ENCODE measurements at places on chromosomes 7 and 10. TPM values are rescaled to one million over a fixed set of nuclear protein-coding genes. Genes with fewer than 3 reads are reported as not detected.

GRCh38 chr10:28722065-28722803, 44.9 kb downstream of the BAMBI start:
- DNase-seq = no peak

GRCh38 chr7:16845746-16846145, 36.0 kb downstream of the AGR3 start:
- no peak for DNase-seq

GRCh38 chr7:98628418-98628817, 11.3 kb downstream of the NPTX2 start:
- no peak for DNase-seq

- DNase-seq = no peak
These were observed 161.0 kb upstream of the POT1 start for GRCh38 chr7:125090596-125090995.

GRCh38 chr7:44093102-44093641, 10.8 kb upstream of the POLM start:
- DNase-seq = no peak

DNA sequence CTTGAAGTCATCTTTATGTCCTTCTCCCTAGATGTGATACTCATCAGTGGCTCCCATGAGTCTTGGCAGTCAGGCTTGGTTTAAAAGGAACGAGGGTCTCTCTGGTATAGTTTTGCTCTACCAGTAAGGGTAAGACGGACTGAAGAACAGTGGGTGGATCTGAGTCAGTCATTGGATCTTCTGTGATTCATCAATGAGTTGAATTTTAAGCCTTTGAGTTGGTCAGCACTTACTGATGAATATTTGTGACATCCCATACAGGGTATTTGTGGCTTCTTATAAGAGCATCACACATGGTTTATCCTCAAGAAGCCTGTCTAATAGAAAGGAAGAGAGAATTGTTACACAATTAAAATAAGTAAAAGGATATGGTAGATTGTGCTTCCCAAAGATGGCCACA, 87.3 kb upstream of the NAMPT start:
- no peak for DNase-seq

DNA sequence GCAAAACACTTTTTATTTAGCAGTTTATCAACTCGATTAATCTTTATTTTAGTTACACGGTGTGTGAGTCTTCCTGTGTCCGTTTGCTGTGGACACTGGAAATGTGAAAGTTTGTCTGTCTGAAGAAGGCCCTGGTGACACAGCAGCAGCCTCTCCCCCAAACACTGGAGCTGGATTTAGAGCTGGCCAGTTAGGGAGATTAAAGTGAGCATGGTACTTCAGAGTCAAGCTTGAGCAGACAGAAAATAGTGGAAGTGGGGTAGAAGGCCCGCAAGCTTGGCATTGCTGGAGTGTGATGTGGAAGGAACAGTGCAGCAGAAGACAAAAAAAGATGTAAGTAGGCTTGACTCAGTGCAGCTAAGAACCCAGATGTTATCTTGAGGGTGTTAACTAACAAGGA, 85.9 kb downstream of the POM121L12 start:
- DNase-seq = no peak

GRCh38 chr10:48253970-48254657, 20.4 kb downstream of the FRMPD2 start:
- no peak for DNase-seq

DNA sequence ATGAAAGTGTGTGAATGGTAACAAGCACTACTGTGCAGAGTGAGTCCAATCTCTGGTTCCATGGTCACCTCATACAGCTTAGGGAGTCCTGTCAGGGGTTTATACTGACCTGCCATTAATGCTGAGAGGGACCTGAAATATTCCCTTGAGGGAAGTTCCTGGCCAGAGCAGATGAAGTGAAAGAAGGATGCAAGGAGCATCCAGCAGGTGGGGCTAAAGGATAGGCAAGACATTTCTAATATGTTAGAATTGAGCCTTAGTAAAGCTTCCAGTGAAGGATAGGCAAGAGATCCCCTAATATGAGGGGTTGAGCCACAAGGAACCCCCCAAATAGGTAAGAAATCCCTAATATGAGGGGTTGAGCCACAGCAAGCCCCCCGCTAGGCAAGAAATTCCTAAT, 25.5 kb upstream of the FAM221A start:
- DNase-seq = no peak

DNA sequence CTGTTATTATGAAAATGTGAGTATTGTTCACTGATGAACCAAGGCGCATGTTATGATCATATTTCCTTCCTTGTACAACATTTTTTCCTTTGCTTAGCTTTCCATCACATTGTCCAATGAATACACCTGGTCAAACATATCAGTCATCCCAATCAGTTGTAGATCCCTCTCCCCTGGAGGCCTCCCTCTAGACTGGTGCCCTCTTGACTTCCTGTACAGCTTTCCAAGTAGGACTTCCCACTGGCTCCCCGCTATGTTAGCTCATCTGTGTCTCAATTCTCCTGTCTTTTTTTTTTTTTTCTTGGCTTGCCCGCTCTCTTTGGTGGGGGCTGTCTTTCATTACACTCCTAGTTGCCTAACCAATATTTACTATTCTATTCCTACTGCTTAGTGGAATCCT, 214.2 kb upstream of the NPY start:
- DNase-seq = no peak

GRCh38 chr7:477626-478220, 41.9 kb downstream of the PDGFA start:
- no peak for DNase-seq

DNA sequence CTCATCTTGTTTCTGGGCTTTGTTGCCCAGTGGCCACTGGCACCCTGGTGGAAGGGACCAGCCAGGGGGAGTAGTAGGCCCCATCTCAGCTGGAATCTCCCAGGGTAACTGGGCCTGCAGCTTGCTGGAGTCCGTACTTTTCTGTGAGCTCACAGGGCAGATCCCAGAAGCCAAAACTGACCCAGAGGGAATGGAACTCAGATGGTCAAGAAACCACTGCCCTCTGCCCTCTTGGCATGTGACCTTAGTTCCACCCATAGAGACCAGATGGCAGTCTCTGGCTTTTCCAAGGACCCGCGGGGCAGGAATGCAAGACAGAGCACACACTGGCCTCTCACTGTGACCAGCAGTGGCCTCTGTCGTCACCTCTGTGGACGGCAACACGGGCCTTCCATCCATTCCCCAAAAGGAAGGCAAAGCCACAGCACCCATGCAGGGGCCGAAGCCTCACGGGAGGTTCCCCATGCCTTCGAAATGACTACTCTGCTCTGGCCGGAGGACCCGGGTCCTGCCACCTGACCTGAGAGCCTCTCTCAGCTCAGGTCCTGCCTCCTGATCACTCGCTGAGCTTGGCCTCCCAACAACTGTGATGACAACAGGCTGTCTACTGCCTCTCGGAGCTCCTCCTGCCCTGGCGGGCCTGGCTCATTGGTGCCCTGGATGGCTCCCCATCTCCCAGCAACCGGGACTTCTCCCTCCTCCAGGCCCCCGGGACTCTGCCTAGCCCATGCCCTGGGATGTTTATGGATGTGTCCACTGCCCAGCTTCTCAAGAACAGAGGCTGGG, 29.9 kb downstream of the MYL10 start:
- no peak for DNase-seq

GRCh38 chr7:155204744-155205367, 92.8 kb upstream of the INSIG1 start:
- no peak for DNase-seq

DNA sequence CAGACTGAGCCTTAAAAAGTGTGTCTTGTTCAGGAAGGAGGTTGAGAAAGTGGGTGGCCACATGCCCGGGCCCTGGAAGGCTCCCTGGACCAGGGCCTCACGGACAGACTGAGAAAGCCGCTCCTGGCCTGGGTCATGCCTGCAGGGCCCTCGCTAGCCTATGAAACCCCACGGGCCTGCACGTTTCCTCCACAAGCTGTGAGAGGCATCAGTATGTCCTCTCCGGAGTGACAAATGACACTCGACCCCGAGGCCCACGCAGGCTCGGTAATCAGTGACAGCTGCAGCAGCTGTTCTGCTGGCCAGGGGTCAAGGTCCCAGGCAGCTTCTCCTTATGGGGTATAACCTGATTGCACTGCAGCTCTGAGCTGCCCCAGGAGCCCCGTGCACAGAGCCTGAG, 47.6 kb downstream of the ASB13 start:
- DNase-seq = no peak

- DNase-seq = no peak
These were observed 133.5 kb downstream of the GRID1 start for GRCh38 chr10:86233131-86233530.

DNA sequence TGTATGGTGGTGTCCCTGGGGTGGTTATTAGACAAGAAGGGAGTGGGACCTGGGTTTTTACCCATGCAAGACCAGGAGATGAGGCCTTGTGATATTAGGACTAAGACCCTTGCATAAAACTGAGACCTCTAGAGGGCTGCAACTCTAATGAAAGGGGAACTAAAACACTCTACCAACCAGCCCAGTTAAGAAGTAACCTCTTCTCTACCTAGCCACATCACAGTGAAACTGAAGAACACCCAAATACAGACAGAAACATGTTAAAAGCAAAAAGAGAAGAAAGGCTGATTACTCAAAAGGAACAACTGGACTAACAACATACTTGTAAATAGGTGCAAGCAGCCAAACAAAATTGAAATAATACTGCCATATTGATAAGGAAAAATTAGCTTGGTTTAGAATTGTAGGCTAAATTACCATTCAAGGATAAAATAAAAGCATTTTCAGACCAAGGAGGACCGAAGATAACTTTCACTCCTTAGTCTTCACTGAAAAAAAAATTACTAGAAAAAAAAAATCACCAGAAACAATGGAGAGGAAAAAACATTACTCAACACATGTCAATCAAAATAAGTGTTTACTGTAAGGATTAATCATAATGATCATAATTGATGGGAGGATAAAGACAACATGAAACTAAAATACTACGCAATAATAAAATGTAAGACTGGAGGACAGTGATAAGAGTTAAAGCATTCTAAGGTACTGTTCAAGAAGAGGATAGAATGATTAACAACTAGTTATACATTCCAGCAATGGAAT, 27.6 kb downstream of the ERLIN1 start:
- DNase-seq = no peak

GRCh38 chr10:97731346-97732051, 5.4 kb upstream of the ZFYVE27 start:
- DNase-seq = peak; percentile 80

DNA sequence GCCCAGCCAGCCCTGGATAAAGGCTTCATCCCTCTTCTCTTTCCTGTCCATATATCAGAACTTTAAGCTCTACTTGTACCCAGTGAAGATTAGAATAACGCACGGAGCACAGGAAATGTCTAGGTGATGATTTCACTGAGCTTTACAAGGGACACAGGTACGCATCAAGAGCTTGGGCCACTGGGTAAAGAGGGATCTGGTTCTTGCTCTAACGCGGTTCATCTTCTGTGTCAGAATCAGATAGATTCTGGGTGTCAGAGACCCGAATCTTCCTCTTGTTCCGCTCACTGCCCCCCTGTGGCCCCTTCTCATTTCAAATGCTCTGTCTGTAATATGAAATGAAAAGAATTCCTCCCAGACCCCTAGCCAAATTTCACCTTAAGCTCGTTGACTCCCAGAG, 24.7 kb downstream of the IL2RA start:
- no peak for DNase-seq

DNA sequence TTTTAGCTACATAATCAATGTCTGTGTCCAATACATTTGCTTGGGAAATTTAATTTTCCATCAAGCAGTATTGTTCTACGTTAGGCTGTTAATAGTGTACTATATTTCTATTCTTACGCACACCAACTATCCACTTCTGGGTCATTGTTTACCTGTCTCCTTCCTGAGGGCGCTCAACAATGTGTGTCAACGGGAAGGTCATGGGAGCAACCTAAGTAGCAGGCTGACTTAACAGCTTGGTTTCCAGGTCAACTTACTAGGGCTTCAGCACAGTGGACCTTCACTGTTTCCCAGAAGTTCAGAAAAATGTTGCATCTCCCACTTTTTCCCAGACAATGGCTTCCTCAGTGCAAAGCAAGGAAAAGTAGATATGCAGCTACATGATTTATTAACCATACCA, 13.7 kb downstream of the THSD7A start:
- DNase-seq = no peak

DNA sequence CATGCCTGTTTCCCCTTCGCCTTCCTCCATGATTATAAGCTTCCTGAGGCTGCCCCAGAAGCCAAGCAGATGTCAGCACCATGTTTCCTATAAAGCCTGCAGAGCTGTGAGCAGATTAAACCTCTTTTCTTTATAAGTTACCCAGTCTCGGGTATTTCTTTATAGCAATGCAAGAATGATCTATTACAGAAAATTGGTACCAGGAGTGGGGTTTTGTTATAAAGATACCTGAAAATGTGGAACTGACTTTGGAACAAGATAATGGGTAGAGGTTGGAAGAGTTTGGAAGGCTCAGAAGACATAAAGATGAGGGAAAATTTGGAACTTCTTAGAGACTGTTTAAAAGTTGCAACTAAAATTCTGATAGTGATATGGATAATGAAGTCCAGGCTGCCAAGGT, 4.8 kb upstream of the RSU1 start:
- DNase-seq = no peak

GRCh38 chr7:25496476-25497368, 268.4 kb upstream of the NPVF start:
- DNase-seq = peak; percentile 11

GRCh38 chr10:84407388-84408049, 79.1 kb downstream of the CCSER2 start:
- no peak for DNase-seq

DNA sequence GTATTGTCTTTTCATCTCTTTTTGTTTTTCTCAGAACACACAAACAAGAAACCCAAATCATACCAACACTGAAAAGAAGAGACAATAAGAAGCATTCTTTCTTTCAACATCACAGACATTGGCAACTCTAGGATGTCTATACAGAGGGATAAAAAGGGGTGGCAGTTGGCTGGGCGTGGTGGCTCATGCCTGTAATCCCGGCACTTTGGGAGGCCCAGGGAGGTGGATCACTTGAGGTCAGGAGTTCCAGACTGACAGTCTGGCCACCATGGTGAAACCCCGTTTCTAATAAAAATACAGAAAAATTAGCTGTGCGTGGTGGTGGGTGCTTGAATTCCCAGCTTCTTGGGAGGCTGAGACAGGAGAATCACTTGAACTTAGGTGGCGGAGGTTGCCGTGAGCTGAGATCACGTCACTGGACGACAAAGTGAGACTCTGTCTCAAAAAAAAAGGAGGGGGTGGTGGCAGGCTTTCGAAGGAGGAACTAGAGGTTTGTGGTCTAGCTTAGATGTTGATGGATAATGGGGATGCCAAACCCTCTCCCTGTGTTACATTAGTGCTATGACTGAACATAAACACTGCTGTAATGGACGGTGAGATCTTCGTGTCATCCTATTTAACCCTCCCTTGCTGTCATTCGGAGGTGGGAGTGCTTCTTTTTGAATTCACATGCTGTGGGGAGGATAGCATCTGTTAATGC, 9.4 kb downstream of the CNNM2 start:
- DNase-seq = no peak

Gene ELMO1
- 87.1 TPM for total RNA-seq

Gene ADAM8
- 3.9 TPM for total RNA-seq

Gene SUGCT
- 5.3 TPM for total RNA-seq

Gene GIMAP7
- total RNA-seq = 3.3 TPM

Gene CHPF2
- 19.7 TPM for total RNA-seq

Gene EPO
- 0.28 TPM for total RNA-seq

Gene ZNF804B
- total RNA-seq = 2.0 TPM

Gene IGF2BP3
- 37.3 TPM for total RNA-seq

Gene TMEM270
- not detected for total RNA-seq

Gene ABCB4
- total RNA-seq = 1.7 TPM

Gene ZNF853
- total RNA-seq = 14.8 TPM

Gene OR2A1
- total RNA-seq = 0.10 TPM

Gene STAG3
- 2.3 TPM for total RNA-seq

Gene VAX1
- not detected for total RNA-seq

Gene CYP26C1
- under 0.01 TPM for total RNA-seq

Gene PRPS1L1
- total RNA-seq = not detected
